Endodermal cell (in vitro differentiated cells): ENCODE measurements at places on chromosomes 1 and 21. TPM values are rescaled to one million over a fixed set of nuclear protein-coding genes. Genes with fewer than 3 reads are reported as not detected.
A peak's percentile ranks its signal among the peaks of the same experiment; 100 is the strongest.

OXCT2 gene
- total RNA-seq, result 1.2 and 1.8 TPM in 2 replicates

UMODL1 gene
- 0.49 to 2.1 TPM (median 1.3 TPM) in 3 replicates for total RNA-seq

CXADR gene
- 60.5 to 81.2 TPM (median 70.8 TPM) in 3 replicates for total RNA-seq

PLXNA2 gene
- total RNA-seq, result 61.2 to 88.8 TPM (median 66.3 TPM) in 3 replicates

EXTL1 gene
- total RNA-seq, result 1.8 to 3.7 TPM (median 3.7 TPM) in 3 replicates

GRCh38 chr1:172121081-172121717 lies 279.9 kb downstream of the DNM3 start:
- no peak for DNase-seq

- DNase-seq, result no peak
These were observed 19.9 kb downstream of the IRF2BP2 start for GRCh38 chr1:234589854-234590620.

DNA sequence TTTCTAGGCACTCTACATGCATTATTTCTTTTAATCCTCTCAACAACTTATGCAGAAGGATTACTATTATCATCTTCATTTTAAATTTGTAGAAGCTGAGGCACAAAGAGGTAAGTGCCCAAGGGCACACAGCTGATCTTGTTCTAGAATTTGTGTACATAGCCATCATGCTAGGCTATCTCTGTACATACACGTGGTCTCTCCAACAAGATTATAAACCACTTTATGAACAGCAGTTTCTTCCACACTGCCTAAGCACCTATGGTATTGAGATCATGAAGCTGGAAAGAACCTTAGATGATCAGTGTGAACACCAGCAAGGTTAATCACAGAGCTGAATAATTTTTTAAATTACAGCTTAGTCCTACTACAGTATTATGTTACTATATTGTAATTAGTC lies 28.9 kb downstream of the UCHL5 start:
- no peak for DNase-seq

GRCh38 chr21:41847066-41847804 lies 31.9 kb downstream of the PRDM15 start:
- DNase-seq, result peak; percentile 74

DNA sequence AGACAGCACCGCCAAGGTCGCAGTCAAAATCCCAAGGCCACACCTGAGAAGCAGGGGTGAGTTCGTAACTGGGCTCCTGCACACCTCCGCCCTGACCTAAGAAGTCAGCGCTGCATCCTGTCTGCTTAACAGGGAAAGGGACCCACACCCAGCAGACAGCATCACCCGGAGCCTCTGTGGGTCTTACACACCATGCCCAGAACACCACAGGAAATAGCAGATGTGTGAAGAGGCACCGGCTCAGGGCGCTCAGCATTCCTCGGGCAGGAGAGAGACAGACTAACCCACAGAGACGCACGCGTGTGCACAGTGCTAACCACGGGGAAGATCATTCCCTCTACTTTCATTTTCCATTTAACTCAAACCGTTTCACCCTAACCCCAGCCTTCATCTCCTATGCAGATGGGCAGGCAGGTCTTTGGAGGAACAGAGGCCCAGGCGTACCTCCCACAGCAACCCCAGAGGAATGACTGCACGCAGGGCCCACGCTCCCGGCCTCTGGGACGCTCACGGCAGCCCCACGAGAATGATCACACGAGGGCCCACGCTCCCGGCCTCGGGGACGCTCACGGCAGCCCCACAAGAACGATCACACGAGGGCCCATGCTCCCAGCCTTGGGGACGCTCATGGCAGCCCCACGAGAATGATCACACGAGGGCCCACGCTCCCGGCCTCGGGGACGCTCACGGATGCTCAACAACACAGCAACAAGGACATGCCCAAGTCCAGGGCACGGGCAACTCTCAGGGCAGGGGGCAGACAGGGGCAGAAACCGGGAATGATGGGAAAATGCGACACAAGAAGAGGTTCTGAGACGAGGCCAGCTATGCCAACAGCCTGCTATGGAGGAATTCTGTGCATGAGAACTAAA lies 20.9 kb downstream of the POFUT2 start:
- peak; percentile 23 for DNase-seq

- peak; percentile 82 for DNase-seq
These were observed 347.1 kb downstream of the AJAP1 start for GRCh38 chr1:5001466-5001865.

GRCh38 chr1:231201375-231201978 lies 39.5 kb upstream of the GNPAT start:
- no peak for DNase-seq

- DNase-seq, result peak; percentile 9
These were observed 5.0 kb upstream of the RNF19B start for GRCh38 chr1:32969566-32969965.

- no peak for DNase-seq
These were observed 29.1 kb upstream of the SRP9 start for GRCh38 chr1:225748529-225748928.

GRCh38 chr1:208772891-208773290 lies 528.7 kb upstream of the PLXNA2 start:
- no peak for DNase-seq

- DNase-seq, result no peak
These were observed 9.8 kb downstream of the SYTL1 start for GRCh38 chr1:27351541-27352107.
